ENCODE measurements at places on chromosomes 2 and 18.

GRCh38 chr2:197990356-197990755 lies 186.0 kb downstream of the PLCL1 start:
- no peak for DNase-seq

DNA sequence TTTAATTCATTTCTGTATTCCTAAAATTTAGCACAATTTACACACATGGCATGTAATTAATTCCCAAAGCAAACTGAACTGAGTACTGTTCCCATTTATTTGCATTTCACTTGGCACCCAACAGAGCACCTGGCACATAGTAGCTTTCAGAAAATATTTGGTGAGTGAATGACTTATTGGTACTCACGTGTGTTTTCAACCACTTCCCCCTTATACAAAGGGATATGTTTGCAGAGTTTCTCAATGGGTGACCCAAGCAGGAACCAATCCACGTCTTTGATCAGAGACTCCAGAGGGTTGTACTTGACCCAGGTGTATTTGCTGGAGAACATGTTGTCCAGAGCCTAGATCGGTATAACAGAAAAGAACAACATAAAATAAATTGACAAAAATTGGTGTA lies 6.6 kb downstream of the GKN2 start:
- DNase-seq, result no peak

GRCh38 chr18:22988208-22988607 lies 55.1 kb downstream of the RBBP8 start:
- DNase-seq, result no peak

GRCh38 chr2:88596141-88596830 lies 31.0 kb downstream of the EIF2AK3 start:
- DNase-seq, result no peak

DNA sequence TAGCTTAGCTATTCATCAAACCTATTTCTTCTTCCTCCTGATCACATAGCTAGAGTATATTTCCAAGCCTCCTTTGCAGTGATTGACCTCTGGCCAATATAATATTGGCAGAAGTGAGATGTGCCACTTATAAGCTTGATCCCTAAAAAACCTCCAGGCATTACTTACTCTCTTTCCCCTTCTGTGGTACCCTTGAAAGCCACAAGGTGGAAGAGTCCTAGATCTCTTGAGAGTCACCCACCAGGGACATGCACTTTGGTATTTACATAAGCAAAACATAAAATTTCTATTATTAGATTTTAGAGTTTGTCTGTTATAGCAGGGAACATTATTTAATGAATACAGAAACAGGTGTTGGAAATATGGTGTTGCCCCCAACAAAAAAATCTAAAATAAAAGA lies 112.0 kb downstream of the EXOC6B start:
- no peak for DNase-seq

DNA sequence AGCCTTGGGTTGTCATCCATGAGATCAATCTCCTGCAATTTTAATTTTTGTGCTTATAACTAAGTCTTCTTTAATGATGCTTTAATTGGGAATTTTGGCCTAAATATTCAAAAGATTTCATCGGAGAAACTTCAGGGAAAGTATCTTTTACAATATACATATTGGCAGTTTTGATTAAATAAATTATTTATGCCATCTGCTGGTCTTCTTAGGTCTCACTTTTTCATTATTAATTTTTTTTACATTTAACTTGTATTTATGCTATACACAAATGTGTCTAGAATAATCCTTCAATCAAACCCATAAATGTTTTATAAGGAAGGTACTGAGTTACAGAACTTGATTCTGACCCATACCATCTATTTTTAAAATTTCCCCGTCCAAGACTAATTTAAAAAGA lies 95.1 kb upstream of the XPO1 start:
- no peak for DNase-seq

- DNase-seq, result no peak
Measured at GRCh38 chr2:206556357-206556949, 85.8 kb upstream of the FAM237A start.

- DNase-seq, result no peak
Measured at GRCh38 chr2:122706757-122707223, 951.3 kb downstream of the TSN start.

DNA sequence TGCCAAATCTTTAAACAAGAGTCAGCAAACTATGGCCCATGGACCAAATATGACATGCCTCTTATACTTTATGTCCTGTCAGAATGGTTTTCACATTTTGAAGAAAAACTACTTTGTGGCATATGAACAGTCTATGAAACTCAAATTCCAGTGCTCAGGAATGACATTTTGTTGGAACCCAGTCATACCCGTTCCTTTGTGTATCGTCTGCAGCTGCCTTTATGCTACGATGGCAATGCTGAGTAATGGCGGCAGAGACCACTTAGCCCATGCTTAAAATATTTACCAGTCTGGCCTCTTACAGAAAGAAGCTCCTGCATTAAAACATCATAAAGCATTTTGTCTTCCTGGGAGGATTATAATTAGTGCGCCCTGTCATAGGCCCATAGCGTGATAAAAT lies 140.5 kb upstream of the FHL2 start:
- no peak for DNase-seq

DNA sequence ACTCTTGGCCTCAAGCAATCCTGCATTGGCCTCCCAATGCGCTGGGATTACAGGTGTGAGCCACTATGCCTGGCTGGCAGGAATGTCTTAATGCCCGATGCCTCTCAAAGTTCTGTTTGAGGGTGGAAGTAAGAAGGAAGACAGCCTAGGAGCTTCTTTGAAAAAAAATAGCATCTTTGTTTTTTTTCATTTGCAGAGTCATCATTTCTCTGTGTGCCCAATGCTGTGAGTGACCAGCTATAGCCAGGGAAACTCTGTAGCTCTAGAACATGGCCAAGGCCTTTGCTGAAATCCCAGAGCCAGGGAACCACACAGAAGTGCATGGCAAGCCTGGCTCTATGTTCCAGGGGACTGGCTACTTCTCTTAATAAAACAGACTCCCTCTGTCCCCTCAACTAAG lies 260.0 kb downstream of the C1D start:
- DNase-seq, result no peak

DNA sequence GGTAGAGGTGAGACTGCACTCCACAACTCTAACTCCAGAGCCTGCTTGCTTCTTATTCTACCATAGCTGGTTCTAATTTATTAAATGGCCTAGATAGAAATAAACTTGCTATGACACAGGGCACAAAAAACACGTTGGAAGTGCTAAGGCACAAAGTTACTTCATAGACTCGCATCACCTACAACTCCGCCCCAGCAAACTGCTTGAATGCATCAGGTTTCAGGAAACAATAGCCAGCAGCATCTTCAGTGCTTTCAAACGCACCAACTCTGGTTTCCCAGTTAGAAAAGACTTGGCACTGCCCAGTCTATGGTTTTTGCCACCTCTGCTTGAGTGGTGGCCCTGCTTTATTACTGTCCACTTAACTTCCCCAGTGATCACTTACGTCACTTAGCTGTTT lies 142.6 kb downstream of the RIF1 start:
- DNase-seq, result no peak

- no peak for DNase-seq
Measured at GRCh38 chr18:42533009-42533575, 578.1 kb downstream of the PIK3C3 start.

DNA sequence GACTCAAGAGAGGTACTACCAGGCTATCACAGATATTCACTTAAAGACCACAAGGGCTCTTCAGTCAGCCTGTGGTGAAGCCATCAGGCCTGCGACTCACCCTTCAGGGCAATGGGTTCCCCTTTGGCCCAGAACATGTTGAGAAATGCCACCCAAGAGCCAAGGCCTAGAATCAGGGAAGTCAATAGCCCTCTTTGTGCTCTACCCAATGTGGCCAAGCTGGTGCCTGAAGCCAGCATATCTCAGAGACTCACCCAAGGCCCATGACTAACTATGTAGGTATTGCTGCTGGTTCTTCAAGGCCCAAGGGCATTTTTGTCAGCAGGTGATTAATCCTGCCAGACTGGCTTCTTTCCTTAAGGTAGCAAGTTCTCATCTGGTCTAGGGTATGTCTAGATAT lies 338.9 kb upstream of the SETBP1 start:
- no peak for DNase-seq
